Type B pancreatic cell (in vitro differentiated cells): ENCODE measurements at places on chromosomes 6 and 20.

GRCh38 chr6:52725143-52725534, 38.1 kb downstream of the GSTA2 start:
- no peak for DNase-seq

- no peak for DNase-seq
These were observed 276.7 kb downstream of the SOX4 start for GRCh38 chr6:21870076-21870730.

DNA sequence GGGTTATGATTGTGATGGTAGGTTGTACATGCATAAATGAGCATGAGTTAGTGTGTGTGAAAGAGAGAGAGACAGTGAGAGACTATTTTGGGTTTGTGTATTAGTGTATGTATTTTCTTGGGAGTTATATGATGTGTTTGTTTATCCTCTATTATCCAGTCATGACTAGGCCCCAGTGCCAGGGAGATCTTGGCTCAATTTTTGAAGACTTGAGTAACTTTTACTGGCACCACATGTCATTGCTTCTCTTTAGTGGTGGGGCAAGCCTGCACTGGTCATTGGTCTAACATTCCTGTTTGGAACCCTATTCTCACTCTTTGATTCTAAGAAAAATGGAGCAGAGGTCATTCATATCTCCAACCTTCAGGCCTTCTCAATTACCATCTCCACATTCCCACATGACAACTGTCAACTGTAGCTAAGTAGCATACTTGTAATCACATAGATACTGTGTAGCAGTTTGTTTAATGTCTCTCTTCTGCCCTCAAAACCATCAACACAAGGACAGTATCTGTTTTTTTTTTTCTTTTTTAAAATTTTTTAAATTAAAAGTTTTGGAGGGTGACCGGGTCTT, 8.8 kb downstream of the L3MBTL1 start:
- DNase-seq = no peak

DNA sequence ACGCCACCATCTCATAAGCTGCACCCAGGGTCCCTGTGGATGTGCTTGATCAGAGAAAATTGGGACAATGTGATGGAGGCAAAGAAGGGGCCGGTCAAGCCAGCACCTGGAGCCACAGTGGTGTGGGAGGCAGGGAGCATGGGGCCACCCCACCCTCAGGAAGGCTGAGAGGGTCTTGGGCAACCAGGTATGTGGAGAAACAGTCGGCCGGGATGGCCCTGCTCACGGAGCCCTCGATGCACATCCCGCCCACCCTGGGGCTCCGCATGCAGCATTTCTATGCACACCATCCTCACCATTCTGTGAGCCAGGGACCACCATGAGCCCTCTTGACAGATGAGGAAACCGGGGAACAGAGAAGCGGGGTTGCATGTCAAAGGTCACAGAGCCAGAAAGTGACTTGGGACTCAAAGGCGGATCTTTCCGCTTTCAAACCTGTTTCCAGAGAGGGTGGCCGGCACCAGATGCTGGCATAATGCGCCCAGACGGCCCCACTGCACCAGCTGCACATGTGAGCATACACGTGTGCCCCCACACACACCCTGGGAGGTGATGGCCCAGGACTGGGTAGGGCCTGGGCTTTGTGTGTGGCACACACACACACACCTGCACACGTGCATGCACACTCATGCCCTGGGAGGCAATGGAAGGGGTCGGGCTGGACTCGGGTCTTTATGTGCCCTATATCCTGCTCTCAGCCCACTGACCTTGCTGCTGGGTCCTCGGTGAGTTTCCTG, 398.5 kb downstream of the TAF4 start:
- no peak for DNase-seq

DNA sequence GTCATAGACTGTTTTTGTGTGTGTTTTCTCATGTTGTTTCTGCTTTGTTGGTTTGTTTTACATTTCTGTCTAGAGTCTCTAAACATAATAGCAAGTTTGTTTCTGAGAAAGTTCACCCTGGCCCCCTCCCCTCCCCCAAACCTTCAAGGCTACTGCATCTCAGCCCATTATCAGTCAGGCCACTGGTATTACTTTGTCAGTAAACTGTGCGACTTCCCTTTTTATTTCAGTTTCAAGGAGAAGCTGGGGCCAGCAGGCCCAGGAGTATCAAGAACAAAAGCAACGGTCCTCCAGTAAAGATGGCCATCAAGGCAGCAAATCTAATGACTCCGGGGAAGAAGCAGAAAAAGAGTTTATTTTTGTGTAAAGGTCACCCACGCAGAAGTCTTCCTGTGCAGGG, 32.8 kb upstream of the SCGN start:
- no peak for DNase-seq

DNA sequence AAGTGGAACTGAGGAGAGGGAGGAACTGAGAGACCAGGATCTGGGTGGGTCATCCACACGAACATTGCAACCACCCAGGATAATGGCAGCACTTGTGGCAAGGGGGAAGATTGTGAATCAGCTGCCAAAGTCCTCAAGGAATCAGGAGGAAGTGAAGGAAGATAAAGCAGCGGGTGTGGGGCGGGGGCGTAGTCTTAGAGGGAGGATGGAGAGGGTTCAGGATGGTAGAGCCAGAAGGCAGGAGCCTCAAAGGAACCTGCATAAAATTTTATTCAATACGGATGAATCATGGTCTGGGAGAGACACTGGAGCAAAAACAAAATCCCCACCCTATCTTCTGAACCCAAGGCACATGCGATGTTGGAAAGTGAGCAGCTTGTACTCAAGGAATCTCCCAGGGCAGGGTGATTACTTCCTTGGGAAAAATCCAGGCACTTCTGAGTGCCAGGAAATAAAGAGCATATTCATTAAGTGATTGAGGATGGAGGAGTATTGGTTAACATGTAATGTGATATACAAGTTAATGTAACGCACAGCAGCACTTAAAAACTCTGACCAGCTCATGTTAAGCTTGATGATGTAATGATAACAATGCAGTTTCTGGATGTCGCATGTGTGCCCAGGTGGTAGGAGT, 82.0 kb upstream of the B3GAT2 start:
- no peak for DNase-seq

- no peak for DNase-seq
These were observed 45.9 kb downstream of the RIPOR3 start for GRCh38 chr20:50645253-50646068.

- DNase-seq = no peak
These were observed 53.5 kb downstream of the PXDC1 start for GRCh38 chr6:3698021-3698420.

DNA sequence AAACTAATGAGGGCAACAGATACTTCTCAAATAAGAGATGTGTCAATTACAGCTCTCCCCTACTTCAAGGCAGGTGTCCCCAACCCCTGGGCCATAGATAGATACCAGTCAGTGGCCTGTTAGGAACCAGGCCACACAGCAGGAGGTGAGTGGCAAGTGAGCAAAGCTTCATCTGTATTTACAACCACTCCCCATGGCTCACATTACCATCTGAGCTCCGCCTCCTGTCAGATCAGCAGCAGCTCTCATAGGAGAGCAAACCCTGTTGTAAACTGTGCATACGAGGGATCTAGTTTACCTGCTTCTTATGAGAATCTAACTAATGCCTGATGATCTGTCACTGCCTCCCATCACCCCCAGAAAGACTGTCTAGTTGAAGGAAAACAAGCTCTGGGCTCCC, 422.1 kb downstream of the GJA1 start:
- DNase-seq = no peak

DNA sequence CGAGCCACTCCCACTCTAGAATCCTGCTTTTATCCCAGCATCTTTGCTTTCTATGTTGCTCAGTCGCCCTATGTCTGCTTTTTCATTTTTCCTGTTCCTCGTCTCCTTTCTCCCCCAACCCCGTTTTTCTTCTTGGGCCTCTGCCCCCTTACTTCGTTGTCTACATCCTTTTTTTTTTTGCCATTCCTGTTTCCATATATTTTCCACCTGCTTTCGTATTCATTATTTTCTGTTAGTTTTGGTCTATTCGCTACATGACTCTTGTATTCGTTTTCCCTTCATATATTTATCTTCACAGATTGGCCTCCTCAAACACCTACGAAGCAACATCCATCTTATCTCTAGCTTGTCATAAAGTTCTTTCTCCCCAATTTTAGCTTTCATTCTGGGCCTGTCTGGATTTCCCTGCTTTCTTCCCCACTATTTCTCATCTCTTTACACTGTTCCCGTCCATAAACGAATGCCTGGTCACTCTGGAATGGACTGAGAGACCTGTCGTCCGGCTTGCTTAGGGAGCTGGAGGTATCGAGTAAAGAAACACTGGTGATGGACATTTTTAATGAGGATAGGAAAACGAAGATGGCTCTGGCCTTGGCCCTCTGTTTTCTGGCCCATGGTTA, 915 bp downstream of the PRRC2A start:
- no peak for DNase-seq

GRCh38 chr6:136783495-136784270, 8.6 kb downstream of the MAP3K5 start:
- no peak for DNase-seq

GRCh38 chr20:48601798-48602197, 226.0 kb downstream of the PREX1 start:
- DNase-seq = no peak

DNA sequence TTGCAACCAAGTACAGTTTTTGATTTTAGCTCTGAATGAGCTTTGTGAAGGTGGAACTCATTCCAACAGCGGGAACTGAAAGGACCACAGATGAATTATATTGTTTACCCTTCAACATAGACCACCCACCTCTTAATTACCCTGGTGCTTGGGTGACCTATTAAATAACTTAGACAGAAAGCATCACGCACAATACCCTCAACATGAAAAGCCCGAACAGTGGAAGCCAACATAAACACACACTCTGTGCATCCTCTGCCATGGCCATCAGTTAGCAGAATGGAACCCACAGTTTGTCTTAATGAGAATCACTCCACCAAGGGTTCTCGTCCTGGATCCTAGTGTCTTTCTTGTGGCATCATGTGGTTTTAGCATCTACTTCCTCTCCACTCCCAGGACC, 60.5 kb downstream of the FOXF2 start:
- DNase-seq = no peak

DNA sequence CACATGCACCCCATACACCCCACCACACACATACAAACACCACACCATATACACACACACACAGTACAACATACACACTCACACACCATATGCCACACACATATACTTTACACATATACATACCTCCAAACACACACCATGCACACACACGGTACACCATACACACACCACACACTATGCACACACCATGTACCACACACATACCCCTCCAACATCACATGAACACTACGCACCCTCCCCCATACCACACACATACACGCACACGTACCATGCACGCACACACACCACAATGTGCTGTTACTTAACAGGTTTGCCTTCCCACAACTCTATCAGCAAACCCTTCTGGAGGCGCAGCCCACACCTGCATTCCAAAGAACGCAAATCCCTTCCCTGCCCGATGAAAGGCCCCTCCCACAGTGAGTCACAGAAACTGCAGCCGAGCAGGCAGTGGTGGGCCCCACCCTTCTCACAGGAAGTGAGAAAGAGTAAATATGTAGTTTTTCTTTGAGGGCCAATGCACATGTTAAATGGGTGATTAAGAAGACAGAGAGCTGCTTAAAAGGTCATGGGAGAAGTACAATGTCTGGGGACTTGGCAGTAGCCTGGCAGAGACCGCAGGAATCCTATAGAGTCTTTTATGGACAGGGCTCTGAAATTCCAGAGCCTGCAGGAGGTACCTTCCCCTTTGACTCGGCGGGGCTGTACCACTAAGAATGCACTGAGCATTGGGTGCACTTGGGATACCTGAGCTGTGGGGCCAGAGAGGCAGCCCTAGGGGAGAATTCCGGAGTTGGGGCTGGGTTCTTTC, 34.1 kb upstream of the EZR start:
- DNase-seq = peak; percentile 79

DNA sequence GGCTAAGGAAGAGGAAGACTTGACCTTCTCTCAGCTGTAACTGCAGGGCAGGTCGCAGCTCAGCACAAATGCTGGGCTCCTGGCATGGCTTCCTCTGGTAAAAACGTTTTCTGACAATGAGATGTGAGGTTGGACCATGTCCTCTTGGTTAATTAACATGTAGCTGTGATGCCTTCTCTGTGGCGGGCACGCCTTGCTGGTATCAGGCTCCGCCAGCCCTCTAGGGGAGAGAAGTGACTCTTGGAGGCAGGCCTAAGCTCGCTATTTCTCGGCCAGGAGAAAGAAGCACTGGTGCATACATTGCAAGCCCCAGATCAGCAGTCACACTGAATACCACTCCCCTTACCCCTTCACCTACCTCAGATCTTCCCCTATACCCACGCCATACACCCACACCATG, 65.0 kb downstream of the QRSL1 start:
- no peak for DNase-seq

DNA sequence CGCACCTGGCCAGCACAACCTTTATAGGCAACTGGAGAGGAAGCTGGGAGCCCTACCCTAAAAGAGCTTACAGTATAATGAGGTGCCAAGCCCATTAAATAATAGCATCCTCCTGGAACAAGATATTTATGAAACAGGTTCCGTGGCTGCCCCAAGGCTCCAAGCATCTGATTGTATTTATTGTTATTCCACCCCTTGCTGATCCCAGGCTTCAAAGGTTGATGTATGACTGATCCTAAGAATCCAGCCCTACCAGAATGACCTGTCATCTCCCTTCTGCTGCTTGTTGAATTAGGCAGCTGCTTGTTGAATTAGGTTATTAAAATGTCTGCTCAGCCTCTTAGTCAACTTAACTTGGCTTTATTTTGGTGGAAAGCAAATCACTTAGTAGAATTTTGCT, 35.2 kb upstream of the SASH1 start:
- DNase-seq = no peak

DNA sequence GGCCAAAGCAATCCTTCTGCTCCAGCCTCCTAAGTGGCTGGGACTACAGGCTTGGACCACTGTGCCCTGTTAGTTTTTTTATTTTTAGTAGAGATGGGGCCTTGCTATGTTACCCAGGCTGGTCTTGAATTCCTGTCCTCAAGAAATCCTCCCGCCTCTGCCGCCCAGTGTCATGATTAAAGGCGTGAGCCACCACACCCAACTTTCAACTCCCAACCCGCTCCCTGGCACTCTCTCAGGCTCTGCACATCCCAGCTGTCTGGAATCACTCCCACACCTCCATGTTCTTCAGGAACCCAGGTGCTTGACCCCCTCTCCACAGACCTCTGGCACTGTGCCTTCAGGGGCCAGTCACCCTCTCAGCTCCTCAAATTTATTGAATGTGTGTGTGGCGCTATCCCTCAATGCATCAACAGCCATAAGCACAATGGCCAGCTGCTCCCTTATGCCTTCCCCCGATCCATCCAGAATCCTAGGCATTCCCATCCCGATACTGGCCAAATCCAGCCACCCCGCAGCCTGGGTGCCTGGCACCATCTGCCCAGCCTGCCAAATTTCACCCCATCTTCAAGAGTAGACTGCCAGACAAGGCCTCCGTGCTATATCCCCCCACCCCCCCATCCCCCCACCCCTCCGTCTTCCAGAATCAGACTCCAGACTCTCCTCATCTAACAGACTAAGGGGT, 647 bp upstream of the POU5F1 start:
- no peak for DNase-seq

DNA sequence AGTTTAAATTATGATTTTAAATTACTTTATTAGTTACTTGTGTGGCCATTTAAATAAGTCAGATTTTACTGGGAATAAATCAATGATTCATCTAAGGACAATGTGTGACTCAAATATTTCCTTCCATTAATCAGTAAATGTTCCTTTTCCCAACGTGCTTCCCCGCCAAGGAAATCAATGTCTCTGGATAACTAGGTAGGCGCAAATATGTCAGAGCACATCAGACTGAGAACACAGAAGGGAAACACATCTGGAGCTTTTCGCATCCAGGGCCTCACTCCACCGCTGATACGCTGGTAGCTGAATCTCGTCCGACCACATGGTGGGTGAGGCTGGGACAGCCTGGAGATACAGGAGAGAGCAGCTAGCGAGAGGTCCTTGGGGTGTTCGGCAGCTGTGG, 56.4 kb upstream of the RPS6KA2 start:
- DNase-seq = no peak

- DNase-seq = no peak
These were observed 41.8 kb upstream of the DOK5 start for GRCh38 chr20:54433636-54434035.
